ENCODE measurements at places on chromosomes 12 and 14. TPM values are rescaled to one million over a fixed set of nuclear protein-coding genes. Genes with fewer than 3 reads are reported as not detected.

DNA sequence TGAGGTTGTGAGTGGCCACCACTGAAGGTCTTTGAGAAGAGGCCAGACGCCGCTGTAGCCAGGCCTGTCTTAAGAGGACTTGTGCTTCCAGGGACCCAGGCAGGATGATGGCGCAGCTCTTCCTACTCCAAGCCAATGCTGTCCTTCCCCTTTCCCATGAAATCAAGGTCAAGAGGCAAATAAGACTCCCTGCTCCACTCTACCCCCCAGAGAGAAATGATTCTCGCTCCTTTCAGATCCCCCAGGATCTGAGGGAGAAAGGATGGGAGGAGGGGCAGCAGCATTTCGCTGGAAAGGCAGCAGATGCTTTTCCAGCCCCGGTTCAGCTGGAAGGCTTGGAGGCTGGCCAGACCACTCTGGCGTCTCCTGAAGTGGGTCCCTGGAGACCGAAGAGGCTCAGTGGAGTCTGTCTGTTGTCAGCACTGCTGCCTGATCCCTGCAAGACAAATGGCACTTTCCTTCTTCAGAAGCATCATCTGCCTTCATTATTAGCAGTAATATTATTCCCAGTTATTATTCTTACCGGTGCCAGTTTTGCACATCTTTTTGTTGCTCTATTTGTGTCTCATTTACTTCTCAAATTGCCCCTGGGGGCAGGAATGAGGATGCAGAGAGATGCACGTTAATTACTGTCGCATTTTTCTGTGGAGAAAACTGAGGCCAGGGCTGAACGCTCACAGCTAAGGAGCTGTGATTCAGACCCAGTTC is 51.4 kb downstream of the C14orf132 start:
- no peak for DNase-seq

Gene ESPL1
- 15.2 TPM for polyA plus RNA-seq

DNA sequence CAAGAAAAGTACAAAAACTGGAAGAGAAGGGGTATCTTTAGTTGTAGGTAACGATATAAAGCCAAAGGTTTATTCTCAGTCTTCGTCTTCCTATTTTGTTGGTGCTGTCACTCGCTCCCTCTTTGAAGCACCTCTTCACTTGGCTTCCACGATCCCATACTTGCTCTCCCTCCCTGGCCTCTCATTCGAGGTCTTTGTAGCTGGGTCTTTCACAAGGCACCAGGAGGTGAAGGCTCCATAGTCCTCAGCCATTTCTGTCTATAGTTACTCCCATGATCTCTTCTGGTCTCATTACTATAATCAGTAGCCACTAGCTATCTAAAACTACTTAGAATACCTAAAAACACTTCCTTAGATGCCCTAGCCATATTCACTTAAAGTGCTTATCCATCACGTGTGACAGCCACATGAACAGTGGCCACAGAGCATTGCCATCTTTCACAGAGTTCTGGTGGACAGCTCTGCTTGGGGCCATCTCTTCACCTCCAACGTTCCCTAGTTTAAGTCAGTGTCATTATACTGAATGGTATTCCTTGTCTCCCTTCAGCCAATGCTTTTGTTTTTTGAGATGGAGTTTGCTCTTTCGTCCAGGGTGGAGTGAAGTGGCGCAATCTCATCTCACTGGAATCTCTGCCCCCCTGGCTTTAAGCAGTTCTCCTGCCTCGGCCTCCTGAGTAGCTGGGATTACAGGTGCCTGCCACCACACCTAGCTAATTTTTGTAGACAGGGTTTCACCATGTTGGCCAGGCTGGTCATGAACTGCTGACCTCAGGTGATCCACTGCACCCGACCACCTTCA is 57.1 kb downstream of the ATP2A2 start:
- DNase-seq, result no peak

GRCh38 chr12:107032266-107032665 is 45.3 kb upstream of the MTERF2 start:
- no peak for DNase-seq

Gene CIROP
- not detected for polyA plus RNA-seq

- DNase-seq, result no peak
Measured at GRCh38 chr14:39568809-39569538, 136.7 kb upstream of the FBXO33 start.

Gene SLC17A8
- not detected for polyA plus RNA-seq

DNA sequence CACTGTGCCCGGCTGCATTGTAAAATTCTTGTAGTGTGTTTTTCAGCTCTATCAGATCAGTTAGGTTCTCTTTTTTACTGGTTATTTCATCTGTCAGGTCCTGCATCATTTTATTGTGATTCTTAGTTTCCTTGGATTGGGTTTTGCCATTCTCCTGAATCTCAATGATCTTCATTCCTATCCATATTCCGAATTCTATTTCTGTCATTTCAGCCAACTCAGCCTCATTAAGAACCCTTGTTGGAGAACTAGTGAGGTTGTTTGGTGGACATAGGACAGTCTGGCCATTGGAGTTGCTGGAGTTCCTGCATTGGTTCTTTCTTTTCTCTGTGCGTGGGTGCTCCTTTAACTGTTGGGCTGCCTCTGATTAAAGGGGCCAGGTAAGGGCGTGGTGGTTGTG is 5.6 kb upstream of the C1S start:
- DNase-seq, result no peak

Gene SYT1
- polyA plus RNA-seq, result 14.3 TPM

Gene GZMH
- polyA plus RNA-seq, result not detected

DNA sequence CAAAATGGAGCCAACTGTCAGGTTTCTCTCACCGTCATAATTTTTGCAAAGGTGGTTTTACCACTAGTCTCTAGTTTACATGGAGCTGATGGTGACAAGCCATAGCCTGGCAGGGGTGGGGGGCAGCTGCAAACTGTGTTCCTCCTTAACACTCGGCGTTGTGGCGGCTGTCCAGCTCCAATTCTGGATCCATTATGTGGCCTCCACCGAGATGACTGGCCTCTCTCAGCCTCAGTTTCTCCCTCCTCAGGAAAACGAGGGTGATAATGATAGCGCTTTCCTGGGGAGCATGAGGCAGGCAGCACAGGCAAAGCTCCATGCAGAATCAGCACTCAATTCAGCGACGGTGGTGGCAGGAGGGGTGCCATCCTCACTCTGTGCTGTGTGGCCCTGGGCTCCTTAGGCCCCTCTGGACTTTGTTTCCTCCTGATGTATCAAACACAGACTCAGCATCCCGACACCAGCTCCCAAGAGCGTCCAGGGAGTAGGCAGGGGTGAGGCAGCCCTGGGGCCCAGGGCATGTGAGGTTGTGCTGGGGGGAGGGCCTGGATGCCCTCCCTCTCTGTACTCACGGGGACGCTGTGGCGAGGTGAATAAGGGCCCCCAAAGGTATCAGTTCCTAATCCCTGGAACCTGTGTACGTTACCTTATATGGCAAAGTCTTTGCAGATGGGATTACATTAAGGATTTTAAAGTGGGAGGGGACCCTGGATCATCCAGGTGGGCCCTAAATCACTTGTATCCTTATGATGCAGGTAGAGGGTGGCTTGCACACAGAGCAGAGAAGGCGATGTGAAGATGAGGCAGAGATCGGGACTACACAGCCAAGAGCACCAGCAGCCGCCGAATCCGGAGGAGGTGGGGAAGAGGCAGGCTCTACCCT is 46.8 kb upstream of the EIF5 start:
- no peak for DNase-seq

Gene KRT74
- polyA plus RNA-seq, result not detected

GRCh38 chr14:40523123-40523522 is 1083.6 kb upstream of the LRFN5 start:
- DNase-seq, result no peak

Gene BCL11B
- polyA plus RNA-seq, result 0.42 TPM

DNA sequence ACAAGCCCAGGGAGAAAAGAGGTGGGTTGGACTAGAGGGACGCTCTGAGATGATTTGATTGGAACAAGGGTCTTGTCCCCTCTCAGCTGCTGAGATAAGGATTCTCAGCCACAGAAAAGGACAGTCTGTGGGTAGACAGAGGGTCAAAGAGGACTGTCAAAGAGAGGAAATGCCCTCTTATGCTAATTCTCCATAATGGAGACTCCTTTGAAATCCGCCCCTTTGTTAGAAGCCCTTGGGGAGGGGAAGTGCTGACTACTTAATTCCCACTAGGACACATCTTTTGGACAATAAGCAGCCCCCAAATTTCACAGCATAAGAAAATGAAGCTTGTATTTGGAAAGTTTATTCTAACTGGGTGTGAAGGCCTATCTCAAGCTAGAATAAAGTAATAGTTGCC is 176.6 kb downstream of the KTN1 start:
- no peak for DNase-seq

- DNase-seq, result peak; percentile 85
Measured at GRCh38 chr12:111396726-111397445, 8.8 kb upstream of the SH2B3 start.

GRCh38 chr14:22848351-22849164 is 12.2 kb downstream of the MMP14 start:
- no peak for DNase-seq

Gene NEUROD4
- polyA plus RNA-seq, result not detected

Gene POTEM
- polyA plus RNA-seq, result not detected

DNA sequence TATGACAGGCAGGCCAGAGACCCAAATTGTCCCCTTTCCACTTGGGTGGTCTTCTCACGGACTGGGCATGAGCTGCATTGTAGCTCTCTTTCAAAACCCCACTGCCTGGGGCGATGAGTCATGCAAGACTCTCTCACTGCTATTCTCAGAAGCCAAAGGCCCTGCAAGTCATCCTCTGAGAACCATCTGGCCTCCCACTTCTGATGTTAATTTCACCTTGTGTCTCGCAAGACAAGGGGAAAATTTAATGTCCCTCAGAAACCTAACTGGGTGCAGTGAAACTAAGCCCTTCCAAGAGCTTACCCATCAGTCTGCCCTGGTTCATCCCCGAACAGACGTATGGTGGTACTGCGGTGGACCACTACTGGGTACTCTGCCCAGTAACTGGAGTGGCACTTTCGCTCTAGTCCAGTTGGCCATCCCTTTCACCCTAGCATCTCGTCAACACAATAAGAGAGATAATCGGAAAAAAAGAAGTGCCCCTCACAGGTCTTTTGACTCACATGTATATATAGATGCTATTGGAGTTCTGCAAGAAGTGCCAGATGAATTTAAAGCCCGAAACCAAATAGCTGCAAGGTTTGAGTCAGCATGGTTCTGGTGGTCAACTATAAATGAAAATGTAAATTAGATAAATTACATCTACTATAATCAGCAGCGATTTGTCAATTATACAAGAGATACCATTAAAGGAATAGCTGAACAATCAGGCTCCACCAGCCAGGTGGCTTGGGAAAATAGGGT is 31.3 kb upstream of the LALBA start:
- no peak for DNase-seq
